ENCODE measurements at places on chromosomes 2 and 18.

GRCh38 chr2:205883965-205884364 is 201.7 kb downstream of the NRP2 start:
- DNase-seq: no peak

DNA sequence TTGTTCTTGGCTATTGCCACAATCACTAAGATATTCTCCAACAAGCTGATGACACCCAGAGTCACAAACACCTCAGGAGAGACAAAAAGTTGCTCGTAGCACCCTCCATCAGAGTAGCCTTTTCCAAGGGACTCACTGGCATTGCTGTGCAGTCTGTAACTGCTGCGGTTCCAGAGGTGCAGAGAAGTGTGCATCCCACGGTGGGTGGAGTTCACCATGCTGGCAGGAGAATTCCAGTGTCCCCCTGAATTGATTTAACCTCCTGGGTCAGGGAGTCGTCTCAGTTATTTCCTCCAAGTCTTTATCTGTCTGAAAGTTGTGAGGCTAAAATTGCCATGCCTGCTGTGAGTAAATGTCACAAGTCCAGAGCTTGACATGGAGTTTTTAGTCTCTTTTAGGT is 443 bp downstream of the MC4R start:
- DNase-seq: no peak

GRCh38 chr2:209726311-209726710 is 45.3 kb upstream of the UNC80 start:
- DNase-seq: no peak

DNA sequence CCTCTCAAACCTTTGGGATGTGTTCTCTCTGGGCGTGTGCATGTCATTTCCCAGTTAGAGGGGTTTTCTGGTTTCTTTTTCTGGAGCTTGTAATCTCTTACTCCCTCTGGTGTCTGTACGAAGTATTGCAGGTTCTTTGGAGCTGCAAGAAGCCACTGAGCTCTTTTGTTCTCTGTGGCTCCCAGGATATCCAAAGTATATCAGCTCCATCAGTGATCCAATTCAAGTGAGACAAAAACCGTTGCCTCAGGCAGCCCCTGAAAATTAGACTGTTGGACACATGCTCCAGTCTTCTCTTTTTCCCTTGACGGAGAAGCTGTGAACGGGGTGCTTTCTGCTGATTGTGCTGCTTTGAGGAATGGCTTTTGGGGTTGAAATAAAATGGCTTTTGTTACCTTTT is 59.0 kb upstream of the LDLRAD4 start:
- no peak for DNase-seq

Data from left ventricle myocardium superior (tissue), 1 donor.